ENCODE measurements at places on chromosomes 1 and 21. TPM values are rescaled to one million over a fixed set of nuclear protein-coding genes. Genes with fewer than 3 reads are reported as not detected.

- peaks cover 7% of the 10 kb centered on the region for H3K36me3 ChIP-seq
- peaks cover 4% of the 10 kb centered on the region for H3K4me1 ChIP-seq
- peak overlapping the region; percentile 64 for H3K27ac ChIP-seq
- H3K27me3 ChIP-seq: no peaks in the 10 kb centered on the region
These were observed 39.3 kb upstream of the HMGN1 start for GRCh38 chr21:39388038-39388810.

GRCh38 chr1:229203030-229203751, 67.7 kb upstream of the RAB4A start:
- H3K4me3 ChIP-seq: no peak overlapping the region
- H3K27me3 ChIP-seq: no peaks in the 10 kb centered on the region
- H3K27ac ChIP-seq: no peak overlapping the region
- H3K4me1 ChIP-seq: peaks cover 15% of the 10 kb centered on the region
- DNase-seq: peak; percentile 57

Gene ELAVL4
- not detected for total RNA-seq

GRCh38 chr1:119209596-119210295, 69.3 kb upstream of the WARS2 start:
- H3K4me1 ChIP-seq: no peaks in the 10 kb centered on the region
- H3K27ac ChIP-seq: no peak overlapping the region
- DNase-seq: no peak
- H3K27me3 ChIP-seq: no peaks in the 10 kb centered on the region

Gene CFAP410
- 15.3 TPM for total RNA-seq

Gene SPRR2F
- not detected for total RNA-seq

GRCh38 chr1:39238476-39238875, 34.0 kb downstream of the MACF1 start:
- DNase-seq: no peak
- H3K27me3 ChIP-seq: no peaks in the 10 kb centered on the region
- no peaks in the 10 kb centered on the region for H3K4me1 ChIP-seq
- H3K4me3 ChIP-seq: no peak overlapping the region
- no peaks in the 10 kb centered on the region for H3K36me3 ChIP-seq
- no peak overlapping the region for H3K27ac ChIP-seq

DNA sequence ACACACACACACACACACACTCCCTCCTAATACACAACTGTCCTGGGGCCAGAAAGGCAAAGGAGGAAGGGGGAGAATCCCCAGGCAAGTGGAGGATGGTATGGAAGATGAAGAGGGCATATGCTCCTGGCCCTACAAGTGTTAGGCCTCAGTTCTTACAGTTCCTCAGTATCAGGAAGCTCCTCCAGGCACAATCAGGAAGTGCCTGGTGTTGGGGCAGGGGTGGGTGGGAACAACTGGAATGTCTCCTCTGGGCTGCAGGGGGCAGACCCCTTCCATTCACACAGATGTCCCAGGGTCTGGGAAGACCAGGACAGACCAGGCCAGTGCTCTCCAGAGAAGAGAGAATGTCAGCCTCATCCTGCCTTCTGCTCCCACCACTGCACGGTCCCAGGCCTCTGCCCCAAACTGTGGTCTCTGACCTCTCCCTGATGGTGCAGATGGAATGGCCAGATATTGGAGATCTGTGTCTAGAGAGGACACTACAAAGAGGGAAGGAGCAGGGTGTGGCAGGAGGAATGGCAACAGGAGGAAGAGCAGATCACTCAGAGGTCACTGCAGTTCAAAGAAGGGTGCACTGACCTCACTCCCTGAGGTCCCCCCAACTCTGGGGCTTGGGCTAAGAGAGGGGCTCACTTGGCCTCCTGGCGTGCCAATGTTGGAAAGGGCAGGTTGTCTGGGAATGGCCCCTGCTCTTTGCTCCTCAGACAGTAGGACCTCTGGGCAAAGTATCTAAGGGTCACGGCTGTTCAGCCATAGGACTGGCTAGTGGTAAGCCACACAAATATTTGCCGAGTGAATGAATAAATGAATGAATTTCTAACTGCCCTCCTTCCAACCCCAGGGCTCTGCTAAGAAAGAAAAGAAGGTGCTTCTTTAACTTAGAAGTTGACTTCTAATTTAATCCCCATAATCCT, 2.5 kb upstream of the DENND2D start:
- peak overlapping the region; percentile 89 for H3K27ac ChIP-seq
- H3K4me3 ChIP-seq: peak overlapping the region; percentile 56
- H3K4me1 ChIP-seq: peaks cover 39% of the 10 kb centered on the region
- H3K36me3 ChIP-seq: peaks cover 4% of the 10 kb centered on the region
- no peaks in the 10 kb centered on the region for H3K27me3 ChIP-seq

GRCh38 chr1:118788463-118788862, 199.7 kb downstream of the TBX15 start:
- no peaks in the 10 kb centered on the region for H3K27me3 ChIP-seq
- H3K27ac ChIP-seq: no peak overlapping the region
- H3K36me3 ChIP-seq: no peaks in the 10 kb centered on the region
- H3K4me3 ChIP-seq: no peak overlapping the region
- DNase-seq: no peak
- no peaks in the 10 kb centered on the region for H3K4me1 ChIP-seq

- H3K27me3 ChIP-seq: no peaks in the 10 kb centered on the region
- no peak for DNase-seq
- H3K4me1 ChIP-seq: no peaks in the 10 kb centered on the region
- no peak overlapping the region for H3K27ac ChIP-seq
These were observed 131.0 kb downstream of the DMRTA2 start for GRCh38 chr1:50292276-50292675.

Data from HCT116 (cell line).